Stomach (tissue), 19 donors: ENCODE measurements at places on chromosomes 12 and 14.

DNA sequence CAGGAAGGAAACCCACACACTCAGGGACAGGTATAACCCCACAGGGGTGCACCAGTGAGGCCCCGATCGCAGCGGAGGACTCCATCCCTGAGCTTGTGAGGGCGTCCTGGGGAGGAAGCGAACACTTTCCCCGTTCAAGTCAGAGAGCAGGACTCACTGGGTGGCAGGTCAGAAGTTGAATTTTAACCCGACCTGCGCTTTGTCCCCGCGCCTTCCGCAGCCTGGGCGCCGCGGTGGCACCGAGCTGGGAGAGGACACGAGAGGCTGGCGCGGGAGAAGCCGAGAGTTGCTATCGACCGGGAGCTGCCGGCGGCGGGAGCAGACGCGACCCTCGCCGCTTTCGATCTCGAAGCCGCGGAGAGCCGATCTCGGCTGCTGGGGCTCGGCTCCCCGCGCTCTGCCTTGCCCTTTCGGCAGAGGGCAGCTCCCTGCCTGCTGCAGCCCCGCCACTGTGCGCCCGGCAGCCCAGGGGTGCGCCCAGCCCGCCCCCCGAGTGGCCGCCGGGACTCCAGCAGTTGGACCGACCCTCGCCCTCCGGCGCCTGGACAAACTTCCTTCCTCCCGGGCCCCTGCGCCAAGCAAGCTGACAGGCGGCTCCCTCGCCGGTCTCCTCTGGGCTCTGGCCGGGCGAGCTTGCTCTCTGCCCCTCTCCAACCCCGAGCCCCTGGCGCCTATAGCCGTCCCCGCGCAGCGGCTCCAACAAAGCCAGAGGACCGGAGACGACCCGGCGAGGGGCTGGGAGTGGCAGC, 918 bp downstream of the LIN7A start:
- DNase-seq = peak; percentile 27

DNA sequence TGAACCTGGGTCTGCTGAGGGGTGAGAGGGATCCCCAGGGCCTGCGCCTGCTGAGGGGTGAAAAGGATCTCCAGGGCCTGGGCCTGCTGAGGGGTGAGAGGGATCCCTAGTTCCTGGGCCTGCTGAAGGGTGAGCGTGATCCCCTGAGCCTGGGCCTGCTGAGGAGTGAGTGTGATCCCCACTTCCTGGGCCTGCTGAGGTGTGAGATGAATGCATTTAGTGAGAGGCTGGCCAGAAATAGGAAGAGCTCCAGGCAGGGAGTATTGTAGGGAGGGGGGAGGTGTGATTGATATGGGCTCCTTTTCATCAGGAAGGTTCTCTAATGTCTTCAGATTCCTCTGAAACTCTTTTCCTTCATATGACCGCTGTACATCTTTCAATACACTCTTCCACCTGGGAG, 43.0 kb downstream of the FAM186A start:
- no peak for DNase-seq

DNA sequence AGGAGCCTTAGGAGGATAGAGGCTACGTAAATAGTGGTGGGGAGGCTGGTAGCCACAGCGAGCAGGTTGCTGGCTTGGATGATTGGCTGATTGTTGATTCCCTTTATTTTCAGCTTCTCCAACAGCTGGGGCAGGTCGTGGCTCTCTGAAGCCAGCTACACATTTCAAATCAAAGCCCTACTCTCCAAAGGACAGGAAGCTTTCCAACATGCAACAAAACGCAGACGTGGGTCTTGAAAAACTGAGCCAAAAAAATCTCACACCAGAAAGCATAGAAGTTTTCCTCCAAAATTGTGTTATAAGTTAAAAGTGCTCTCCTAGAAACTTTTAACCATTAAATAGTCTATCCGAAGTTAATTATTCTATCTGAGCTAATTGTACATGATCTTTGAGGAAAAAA, 37.6 kb upstream of the PRICKLE1 start:
- DNase-seq = no peak

GRCh38 chr12:77167801-77168200, 102.4 kb upstream of the E2F7 start:
- no peak for DNase-seq

- DNase-seq = no peak
Measured at GRCh38 chr14:58265401-58265800, 20.8 kb downstream of the PSMA3 start.

GRCh38 chr12:119512772-119513497, 80.6 kb upstream of the TMEM233 start:
- no peak for DNase-seq

DNA sequence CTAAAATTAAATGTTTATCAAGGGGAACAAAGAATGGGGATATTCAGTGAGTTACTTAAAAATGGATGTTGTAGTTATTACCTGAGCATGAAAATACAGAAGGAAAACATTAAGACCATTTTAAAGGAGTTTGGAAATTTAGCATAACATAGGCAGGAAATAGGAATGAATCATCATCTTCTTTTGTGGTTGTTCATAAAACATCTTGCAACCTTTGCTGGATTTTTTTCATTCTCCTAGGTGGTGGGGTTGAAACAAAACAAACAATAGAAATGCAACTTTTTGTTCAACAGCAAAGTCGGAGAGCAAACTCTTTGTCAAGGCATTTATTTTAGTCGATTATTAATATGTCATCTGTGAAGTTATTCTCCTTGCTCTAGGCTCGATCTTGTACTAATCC, 275.1 kb downstream of the IPO8 start:
- no peak for DNase-seq
